ENCODE measurements at places on chromosomes 3 and 15.
A peak's percentile ranks its signal among the peaks of the same experiment; 100 is the strongest.

DNA sequence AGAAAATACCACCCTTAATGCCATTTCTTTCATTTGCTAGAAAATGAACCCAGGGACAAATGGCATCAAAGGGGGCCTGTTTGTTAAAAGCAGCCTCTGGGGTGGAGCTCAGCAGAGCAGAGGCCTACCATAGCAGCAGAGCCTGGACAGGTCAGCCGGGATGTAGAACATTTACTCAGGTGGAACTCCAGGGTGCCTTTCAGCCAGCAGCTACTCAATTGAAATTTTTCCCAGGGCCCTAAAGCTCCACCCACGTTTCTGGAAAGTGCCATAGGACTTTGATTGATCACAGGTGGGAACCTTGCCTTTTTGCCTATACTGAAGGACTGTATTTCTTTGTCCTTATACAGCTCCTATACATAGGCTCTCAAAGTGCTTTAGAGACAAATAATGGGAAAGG, 74.5 kb upstream of the C15orf61 start:
- no peak overlapping the region for H3K4me3 ChIP-seq
- no peak overlapping the region for H3K27ac ChIP-seq
- H3K36me3 ChIP-seq: no peaks in the 10 kb centered on the region
- no peak for DNase-seq

GRCh38 chr3:169218314-169218983, 445.1 kb downstream of the MECOM start:
- H3K4me3 ChIP-seq: no peak overlapping the region
- no peak overlapping the region for H3K27ac ChIP-seq
- no peak for DNase-seq
- no peaks in the 10 kb centered on the region for H3K36me3 ChIP-seq
- no peaks in the 10 kb centered on the region for H3K27me3 ChIP-seq

DNA sequence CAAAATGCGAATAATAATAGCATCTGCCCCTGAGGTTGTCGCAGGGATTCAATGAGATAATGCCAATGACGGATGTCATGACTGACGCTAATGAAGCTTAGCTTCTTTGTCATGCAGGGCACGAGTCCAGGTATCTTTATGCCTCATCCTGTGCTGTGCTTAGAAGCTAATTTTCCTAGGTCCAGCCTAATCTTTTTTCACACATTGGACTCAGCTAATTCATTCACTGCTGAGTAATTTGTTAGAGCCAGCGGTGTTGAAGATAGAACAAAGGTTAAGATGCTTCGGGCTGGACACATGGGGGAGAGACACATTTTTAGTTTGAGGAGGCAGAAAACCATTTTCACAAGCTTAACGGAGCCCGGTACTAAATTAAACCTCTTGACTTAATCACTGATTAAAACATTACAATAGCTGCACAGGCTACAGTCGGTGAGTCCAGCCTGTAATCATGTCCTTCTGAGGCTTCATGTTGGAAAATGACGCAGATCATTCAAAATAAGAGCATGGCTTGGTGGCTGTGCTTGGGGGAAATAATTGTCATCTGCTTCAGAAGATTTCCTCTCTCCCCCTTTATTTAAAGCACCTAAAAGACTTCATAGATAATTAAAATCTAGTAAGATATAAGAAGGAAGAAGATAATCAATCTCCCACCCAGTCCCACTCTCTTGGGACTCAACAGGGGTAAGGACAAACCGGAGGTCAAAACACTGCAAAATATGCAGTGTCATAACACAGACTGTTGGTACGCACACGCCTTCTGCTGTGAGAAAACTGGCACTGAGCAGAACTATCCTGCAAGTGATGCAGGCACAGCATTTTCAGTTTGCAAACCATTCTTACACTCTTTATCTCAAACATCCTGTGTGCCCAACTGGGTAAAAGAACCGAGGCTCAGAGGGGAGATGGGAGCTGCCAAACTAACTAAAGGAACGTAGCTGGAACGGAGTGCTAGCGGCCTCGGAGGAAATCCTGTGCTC, 3.3 kb upstream of the CCDC174 start:
- peaks cover 9% of the 10 kb centered on the region for H3K36me3 ChIP-seq
- H3K4me3 ChIP-seq: peak overlapping the region; percentile 20
- H3K27me3 ChIP-seq: peaks cover 6% of the 10 kb centered on the region
- H3K4me1 ChIP-seq: peaks cover 24% of the 10 kb centered on the region
- H3K27ac ChIP-seq: no peak overlapping the region

- H3K36me3 ChIP-seq: no peaks in the 10 kb centered on the region
- H3K4me3 ChIP-seq: no peak overlapping the region
- no peak overlapping the region for H3K27ac ChIP-seq
- DNase-seq: no peak
- H3K4me1 ChIP-seq: peaks cover 26% of the 10 kb centered on the region
Measured at GRCh38 chr3:107675233-107675900, 152.6 kb downstream of the BBX start.

GRCh38 chr3:138011722-138012121, 1.8 kb downstream of the CLDN18 start:
- H3K27me3 ChIP-seq: peaks cover 4% of the 10 kb centered on the region
- no peak for DNase-seq
- no peak overlapping the region for H3K4me3 ChIP-seq
- H3K4me1 ChIP-seq: no peaks in the 10 kb centered on the region

DNA sequence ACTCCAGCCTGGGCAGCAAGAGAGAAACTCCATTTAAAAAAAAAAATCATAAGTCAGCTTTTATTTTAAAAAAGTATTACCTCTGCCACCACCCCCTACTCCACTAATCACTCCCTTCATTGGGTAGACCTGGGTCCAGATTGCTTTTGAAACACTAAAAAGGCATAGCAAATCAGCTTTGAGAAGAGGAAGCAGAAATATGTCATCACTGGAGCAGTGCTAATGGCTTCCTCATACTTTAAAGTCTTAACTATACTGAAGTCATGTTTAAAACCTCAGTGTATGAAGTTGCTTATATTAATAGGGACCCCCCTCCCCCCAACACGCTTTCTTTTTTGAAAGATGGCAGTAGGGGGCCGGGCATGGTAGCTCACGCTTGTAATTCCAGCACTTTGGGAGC, 1.0 kb upstream of the HTR3D start:
- H3K4me1 ChIP-seq: no peaks in the 10 kb centered on the region
- no peak for DNase-seq
- H3K4me3 ChIP-seq: no peak overlapping the region
- H3K27me3 ChIP-seq: peaks cover 5% of the 10 kb centered on the region
- no peaks in the 10 kb centered on the region for H3K36me3 ChIP-seq
- no peak overlapping the region for H3K27ac ChIP-seq

DNA sequence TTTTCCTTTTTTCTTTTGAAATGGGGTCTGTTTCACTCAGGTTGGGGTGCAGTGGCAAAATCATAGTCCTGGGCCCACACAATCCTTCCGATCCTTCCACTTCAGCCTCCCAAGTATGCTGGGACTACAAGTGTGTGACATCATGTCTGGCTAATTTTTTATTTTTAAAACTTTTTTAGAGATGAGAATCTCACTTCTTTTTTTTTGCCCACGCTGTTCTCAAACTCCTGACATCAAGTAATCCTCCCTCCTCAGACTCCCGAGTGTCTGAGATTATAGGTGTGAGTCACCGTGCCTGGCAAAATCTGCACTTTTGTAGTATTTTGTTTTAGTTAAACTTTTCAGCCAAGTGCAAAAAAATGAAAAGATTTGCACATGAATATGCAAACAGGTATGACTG, 171.0 kb downstream of the FNDC3B start:
- H3K27ac ChIP-seq: no peak overlapping the region
- peaks cover 15% of the 10 kb centered on the region for H3K4me1 ChIP-seq
- peaks cover 8% of the 10 kb centered on the region for H3K36me3 ChIP-seq
- no peak overlapping the region for H3K4me3 ChIP-seq
- H3K27me3 ChIP-seq: no peaks in the 10 kb centered on the region

GRCh38 chr3:170531657-170532335, 54.1 kb downstream of the SLC7A14 start:
- no peaks in the 10 kb centered on the region for H3K4me1 ChIP-seq
- no peak overlapping the region for H3K27ac ChIP-seq
- peaks cover 3% of the 10 kb centered on the region for H3K27me3 ChIP-seq
- no peak for DNase-seq
- H3K36me3 ChIP-seq: no peaks in the 10 kb centered on the region
- no peak overlapping the region for H3K4me3 ChIP-seq

DNA sequence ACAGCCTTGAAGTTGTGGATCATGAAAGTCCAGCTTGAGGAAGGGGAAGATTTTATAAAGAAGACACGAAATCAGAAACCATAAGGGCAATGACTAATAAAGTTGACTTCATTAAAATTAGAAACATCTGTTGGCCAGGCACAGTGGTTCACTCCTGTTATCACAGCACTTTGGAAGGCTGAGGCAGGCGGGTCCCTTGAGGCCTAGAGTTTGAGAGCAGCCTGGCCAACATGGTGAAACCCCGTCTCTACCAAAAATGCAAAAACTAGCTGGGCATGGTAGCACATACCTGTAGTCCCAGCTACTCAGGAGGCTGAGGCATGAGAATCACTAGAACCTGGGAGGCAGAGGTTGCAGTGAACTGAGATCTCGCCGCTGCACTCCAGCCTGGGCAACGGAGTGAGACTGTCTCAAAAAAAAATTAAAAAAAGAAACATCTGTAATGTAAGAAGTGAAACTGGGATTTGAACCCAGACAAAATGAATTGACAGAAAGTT, 7.9 kb upstream of the UBXN7 start:
- no peak overlapping the region for H3K27ac ChIP-seq
- H3K4me3 ChIP-seq: no peak overlapping the region
- DNase-seq: no peak
- peaks cover 12% of the 10 kb centered on the region for H3K4me1 ChIP-seq
- peaks cover 3% of the 10 kb centered on the region for H3K27me3 ChIP-seq
- no peaks in the 10 kb centered on the region for H3K36me3 ChIP-seq

DNA sequence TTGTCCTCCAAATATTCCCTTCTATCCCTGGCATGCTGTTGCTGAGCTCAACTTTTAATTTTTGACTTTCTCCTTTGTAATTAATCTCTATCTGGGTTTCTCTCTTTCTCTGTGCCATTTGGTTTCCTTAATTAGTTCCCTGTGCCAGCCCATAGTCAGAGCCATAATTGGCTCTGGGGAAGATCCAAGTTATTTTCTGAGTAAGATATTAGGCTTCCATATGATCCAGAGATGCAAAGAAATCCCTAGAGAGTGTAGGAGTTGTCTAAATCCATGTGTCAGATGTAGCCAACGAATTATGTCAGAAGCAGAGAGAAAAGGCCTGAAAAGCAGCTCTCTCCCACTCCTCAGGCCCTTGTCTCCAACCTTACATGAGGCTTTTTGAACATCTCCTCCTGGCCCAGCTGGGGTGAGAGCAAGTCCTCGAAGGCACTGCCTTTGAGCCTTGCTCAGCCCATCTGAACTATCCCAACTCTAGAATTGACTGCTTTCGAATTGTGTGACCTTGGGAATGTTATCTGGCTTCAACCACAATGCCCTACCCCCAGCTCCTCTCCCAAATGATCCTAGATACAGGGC, 46.4 kb downstream of the MOBP start:
- H3K4me1 ChIP-seq: no peaks in the 10 kb centered on the region
- no peaks in the 10 kb centered on the region for H3K36me3 ChIP-seq
- no peak overlapping the region for H3K4me3 ChIP-seq
- DNase-seq: no peak

DNA sequence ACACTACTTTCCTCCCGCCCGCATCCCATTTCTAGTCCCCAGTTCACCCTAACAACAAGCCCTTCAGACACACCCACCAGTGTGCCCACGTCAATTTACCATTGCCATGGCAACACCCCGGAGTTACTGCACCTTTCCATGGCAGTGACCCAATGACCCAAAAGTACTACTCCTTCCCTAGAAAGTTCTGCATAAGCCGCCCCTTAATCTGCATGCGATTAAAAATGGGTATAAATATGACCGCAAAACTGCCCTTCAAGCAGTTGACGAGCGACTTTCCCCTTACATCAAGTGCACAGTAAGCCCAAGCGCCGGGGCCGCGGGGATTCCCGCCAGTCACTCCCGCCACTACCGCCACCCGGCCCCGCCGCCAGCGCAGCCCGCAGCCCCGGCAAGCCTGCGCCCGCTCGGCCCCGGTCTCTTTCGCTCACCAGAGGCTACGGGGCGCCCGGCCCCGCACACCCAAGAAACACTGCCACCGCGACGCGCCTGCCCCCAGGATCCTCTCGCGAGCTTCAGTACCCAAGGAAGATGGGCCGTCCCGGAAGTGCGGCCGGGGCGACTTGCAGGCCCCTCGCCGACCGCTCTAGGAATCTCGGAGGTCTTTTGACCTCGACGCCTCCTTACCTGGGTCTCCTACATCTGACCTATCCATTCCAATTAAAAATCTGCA, 27.2 kb upstream of the ZNF502 start:
- H3K4me1 ChIP-seq: peaks cover 12% of the 10 kb centered on the region
- H3K36me3 ChIP-seq: peaks cover 4% of the 10 kb centered on the region
- H3K27me3 ChIP-seq: peaks cover 8% of the 10 kb centered on the region

DNA sequence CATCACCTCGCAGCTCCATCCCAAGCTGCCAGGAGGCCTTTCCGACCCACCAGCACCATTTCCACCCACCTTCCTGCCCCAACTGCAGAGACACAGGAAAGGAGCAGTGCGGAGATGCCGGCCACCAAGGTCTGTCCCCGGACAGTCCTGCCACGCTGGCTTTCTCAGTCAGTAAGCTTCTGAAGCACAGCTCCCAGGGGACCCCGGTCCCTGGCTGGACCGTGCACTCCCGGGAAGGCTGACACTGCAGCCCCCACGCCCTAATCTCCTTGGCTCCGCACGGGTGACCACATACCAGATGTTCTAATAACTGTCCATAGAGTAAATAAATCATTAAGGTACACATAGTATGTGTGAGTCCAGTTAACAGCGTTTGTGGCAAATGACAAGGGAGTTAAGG, 73.5 kb downstream of the VGLL4 start:
- no peak overlapping the region for H3K4me3 ChIP-seq
- no peaks in the 10 kb centered on the region for H3K27me3 ChIP-seq
- DNase-seq: no peak
- H3K27ac ChIP-seq: no peak overlapping the region
- no peaks in the 10 kb centered on the region for H3K4me1 ChIP-seq
- peaks cover 2% of the 10 kb centered on the region for H3K36me3 ChIP-seq

GRCh38 chr3:97076673-97077072, 262.3 kb downstream of the EPHA6 start:
- H3K27ac ChIP-seq: no peak overlapping the region
- no peaks in the 10 kb centered on the region for H3K27me3 ChIP-seq
- no peaks in the 10 kb centered on the region for H3K4me1 ChIP-seq
- no peaks in the 10 kb centered on the region for H3K36me3 ChIP-seq
- no peak overlapping the region for H3K4me3 ChIP-seq

GRCh38 chr15:44804298-44805046, 68.1 kb downstream of the TRIM69 start:
- H3K36me3 ChIP-seq: no peaks in the 10 kb centered on the region
- peaks cover 12% of the 10 kb centered on the region for H3K27me3 ChIP-seq
- no peak for DNase-seq

DNA sequence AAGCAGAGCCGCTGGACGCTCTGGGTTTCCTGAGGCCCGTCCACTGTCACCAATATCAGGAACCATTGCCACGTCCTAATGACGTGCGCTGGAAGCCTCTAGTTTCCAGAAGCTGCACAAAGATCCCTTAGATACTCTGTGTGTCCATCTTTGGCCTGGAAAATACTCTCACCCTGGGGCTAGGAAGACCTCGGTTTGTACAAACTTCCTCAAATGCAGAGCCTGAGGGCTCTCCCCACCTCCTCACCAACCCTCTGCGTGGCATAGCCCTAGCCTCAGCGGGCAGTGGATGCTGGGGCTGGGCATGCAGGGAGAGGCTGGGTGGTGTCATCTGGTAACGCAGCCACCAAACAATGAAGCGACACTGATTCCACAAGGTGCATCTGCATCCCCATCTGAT, 3.3 kb downstream of the RHO start:
- DNase-seq: no peak
- H3K4me3 ChIP-seq: no peak overlapping the region
- H3K4me1 ChIP-seq: no peaks in the 10 kb centered on the region
- no peak overlapping the region for H3K27ac ChIP-seq
- no peaks in the 10 kb centered on the region for H3K36me3 ChIP-seq

All from activated T-helper 1 cell treated with anti-CD3 and anti-CD28 coated beads, Interleukin-12 subunit alpha, Interleukin-12 subunit beta, Interleukin-2, Interleukin-4 antibody, amounts not matched to agents 30 ng/mL and 10 ng/mL and 1 ng/mL, durations not matched to agents 14 hours and 24 hours and 36 hours (primary cell).